Gastrocnemius medialis (tissue), 4 donors: ENCODE measurements at places on chromosomes 3 and 15. TPM values are rescaled to one million over a fixed set of nuclear protein-coding genes. Genes with fewer than 3 reads are reported as not detected.

- no peak for DNase-seq
Measured at GRCh38 chr15:63323798-63324563, 46.6 kb downstream of the APH1B start.

- no peak for DNase-seq
Measured at GRCh38 chr3:161108840-161109239, 3.7 kb upstream of the B3GALNT1 start.

GRCh38 chr3:45105855-45106671 lies 40.1 kb downstream of the CDCP1 start:
- no peak for DNase-seq

DNA sequence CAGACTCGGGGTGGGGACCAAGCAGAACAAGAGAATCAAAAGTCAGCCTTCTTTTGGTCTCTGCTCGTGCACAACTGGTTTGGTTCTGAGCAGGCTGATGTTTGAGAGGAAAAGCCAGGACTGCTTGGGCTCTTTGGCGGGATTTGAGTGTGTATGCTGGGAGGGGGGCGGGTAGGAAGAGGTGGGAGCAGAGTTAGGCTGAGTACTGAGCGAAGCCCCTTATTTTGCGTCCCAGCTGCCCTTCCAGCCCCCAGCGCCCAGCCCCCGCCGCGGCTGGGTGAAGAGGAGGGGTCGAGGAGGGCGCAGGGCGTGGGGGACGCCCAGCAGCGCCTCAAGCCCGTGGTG lies 153.5 kb upstream of the GOLIM4 start:
- DNase-seq, result no peak

The CXCR6 gene
- 0.51 TPM for total RNA-seq
